Activated T-cell treated with anti-CD3 and anti-CD28 coated beads, Interleukin-2, amount 50 U/mL, for 72 hours (primary cell): ENCODE measurements at places on chromosomes 1 and 21.
A peak's percentile ranks its signal among the peaks of the same experiment; 100 is the strongest.

GRCh38 chr1:237709355-237709754 lies 181.4 kb downstream of the ZP4 start:
- no peak for DNase-seq
- H3K36me3 ChIP-seq, result no peaks in the 10 kb centered on the region
- H3K4me3 ChIP-seq, result no peak overlapping the region
- no peaks in the 10 kb centered on the region for H3K27me3 ChIP-seq
- no peaks in the 10 kb centered on the region for H3K4me1 ChIP-seq

DNA sequence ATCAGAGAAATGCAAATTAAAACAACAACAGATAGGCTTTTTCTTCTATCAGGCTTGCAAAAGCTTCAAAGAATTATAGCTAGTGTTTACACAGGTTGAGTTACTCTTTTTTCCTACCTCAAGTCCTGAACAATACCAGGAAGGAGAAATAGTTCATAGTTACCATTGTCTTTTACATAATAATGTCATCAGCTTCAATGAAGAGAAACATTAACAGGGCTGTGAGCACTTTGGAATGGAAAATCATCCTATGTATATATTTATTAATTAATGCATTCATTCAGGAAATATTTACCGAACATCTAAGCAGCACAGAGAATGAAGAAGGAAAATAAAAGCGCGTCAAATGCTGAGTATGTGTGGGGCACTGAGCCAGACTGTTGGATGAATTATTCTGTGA lies 197.3 kb downstream of the ZBTB18 start:
- no peak overlapping the region for H3K27ac ChIP-seq
- H3K36me3 ChIP-seq, result no peaks in the 10 kb centered on the region
- no peak overlapping the region for H3K4me3 ChIP-seq
- H3K4me1 ChIP-seq, result no peaks in the 10 kb centered on the region
- no peaks in the 10 kb centered on the region for H3K27me3 ChIP-seq
- DNase-seq, result no peak

DNA sequence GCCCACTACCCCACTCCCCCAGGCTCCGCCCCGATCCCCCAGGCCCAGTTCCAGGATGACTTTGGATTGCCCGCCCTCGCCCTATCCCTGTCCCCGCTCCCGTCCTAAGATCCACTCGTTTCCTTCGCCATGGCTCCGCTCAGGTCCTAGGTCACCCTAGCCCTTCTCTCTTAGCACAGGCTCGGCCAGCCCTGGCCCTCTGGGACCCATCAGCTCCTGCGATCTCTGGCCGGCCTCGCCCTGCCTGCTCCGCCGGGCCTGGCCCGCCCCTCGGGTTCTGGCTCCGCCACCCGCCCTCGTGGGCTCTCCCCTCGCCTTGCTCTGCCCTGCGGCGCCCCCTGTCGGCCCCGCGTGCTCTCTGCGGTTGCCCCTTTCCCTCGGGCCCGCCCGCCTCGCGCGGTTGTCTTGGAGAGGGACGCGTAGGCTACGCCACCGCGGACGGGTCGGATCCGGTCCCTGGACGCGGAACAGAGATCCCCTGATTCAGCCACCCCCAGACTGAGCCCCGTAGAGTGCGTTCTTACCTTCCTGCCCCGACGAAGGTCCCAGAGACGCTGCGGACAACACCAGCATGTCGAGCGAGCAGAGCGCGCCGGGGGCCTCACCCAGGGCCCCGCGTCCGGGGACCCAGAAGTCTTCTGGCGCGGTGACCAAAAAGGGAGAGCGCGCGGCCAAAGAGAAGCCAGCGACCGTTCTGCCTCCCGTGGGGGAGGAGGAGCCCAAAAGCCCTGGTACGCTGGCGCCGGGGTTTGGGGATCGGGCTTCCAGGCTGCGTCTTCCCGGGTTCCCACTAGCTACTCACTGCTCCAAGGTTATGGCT lies at the start of gene LRRC71:
Gene LRRC71, plus strand, starts transcription at position 400 of the 820 bp plus-strand sequence. Its CDS starts 172 bp downstream, at position 572.
- peak; percentile 88 for DNase-seq
- peaks cover 11% of the 10 kb centered on the region for H3K4me1 ChIP-seq
- H3K36me3 ChIP-seq, result no peaks in the 10 kb centered on the region
- H3K27me3 ChIP-seq, result peaks cover 67% of the 10 kb centered on the region
- no peak within 1 kb of the TSS for H3K27ac ChIP-seq

DNA sequence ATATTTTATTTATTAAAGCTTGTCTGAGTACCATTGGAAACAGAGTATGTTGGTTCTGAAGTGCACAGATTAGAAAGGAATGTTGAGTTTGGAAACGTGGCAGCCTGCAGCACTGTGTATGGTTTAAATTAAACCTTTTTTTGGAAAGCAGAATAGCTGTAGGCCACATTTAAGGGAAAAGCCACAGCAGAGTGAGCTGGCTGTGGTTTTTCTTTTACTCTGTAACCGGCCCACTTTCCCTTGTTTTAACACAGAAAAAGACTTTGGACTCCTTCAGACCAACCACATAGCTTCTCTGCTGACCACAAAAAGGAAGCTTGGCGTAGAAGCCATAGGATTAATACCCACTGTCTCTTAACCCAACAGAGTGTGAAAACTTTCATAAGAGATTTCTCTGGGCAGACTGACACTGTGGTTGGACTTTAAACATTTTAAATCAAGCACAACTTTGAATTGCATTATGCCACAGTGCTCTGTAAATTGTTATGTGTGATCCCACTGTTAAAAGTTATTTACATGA lies 75.2 kb downstream of the NFIA start:
- no peak overlapping the region for H3K27ac ChIP-seq
- no peak overlapping the region for H3K4me3 ChIP-seq
- H3K36me3 ChIP-seq, result no peaks in the 10 kb centered on the region
- DNase-seq, result no peak
- no peaks in the 10 kb centered on the region for H3K27me3 ChIP-seq
- H3K4me1 ChIP-seq, result peaks cover 36% of the 10 kb centered on the region

- peak overlapping the region; percentile 81 for H3K27ac ChIP-seq
- H3K4me1 ChIP-seq, result peaks cover 40% of the 10 kb centered on the region
- peak overlapping the region; percentile 89 for H3K4me3 ChIP-seq
- peaks cover 7% of the 10 kb centered on the region for H3K36me3 ChIP-seq
- no peak for DNase-seq
- H3K27me3 ChIP-seq, result peaks cover 95% of the 10 kb centered on the region
Measured at GRCh38 chr1:90718411-90719329, 1.6 kb upstream of the BARHL2 start.

- no peak for DNase-seq
- H3K27ac ChIP-seq, result no peak overlapping the region
- no peaks in the 10 kb centered on the region for H3K27me3 ChIP-seq
- peaks cover 44% of the 10 kb centered on the region for H3K36me3 ChIP-seq
- H3K4me1 ChIP-seq, result no peaks in the 10 kb centered on the region
Measured at GRCh38 chr1:35748326-35748725, 21.5 kb downstream of the CLSPN start.

DNA sequence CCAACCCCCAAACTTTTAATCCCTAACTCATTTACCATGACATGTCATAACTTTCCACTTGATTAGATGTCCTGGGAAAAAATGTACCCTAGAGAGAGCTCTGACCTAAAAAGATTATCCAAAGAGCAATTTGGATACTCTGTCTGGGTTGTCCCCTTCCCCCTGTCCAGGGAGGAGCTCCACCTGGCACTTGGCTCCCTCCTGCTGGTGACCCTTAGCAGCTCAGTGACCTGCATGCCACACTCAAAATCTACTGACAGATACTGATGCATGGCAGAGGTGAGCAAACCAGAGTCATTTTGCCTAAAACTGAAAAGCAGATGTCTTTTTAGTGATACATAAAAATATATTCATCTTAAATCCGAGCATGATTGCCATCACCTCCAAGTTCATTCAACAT lies 442.3 kb upstream of the CHRM3 start:
- no peaks in the 10 kb centered on the region for H3K36me3 ChIP-seq
- no peak for DNase-seq
- H3K27ac ChIP-seq, result no peak overlapping the region
- H3K4me1 ChIP-seq, result no peaks in the 10 kb centered on the region
- H3K27me3 ChIP-seq, result no peaks in the 10 kb centered on the region

DNA sequence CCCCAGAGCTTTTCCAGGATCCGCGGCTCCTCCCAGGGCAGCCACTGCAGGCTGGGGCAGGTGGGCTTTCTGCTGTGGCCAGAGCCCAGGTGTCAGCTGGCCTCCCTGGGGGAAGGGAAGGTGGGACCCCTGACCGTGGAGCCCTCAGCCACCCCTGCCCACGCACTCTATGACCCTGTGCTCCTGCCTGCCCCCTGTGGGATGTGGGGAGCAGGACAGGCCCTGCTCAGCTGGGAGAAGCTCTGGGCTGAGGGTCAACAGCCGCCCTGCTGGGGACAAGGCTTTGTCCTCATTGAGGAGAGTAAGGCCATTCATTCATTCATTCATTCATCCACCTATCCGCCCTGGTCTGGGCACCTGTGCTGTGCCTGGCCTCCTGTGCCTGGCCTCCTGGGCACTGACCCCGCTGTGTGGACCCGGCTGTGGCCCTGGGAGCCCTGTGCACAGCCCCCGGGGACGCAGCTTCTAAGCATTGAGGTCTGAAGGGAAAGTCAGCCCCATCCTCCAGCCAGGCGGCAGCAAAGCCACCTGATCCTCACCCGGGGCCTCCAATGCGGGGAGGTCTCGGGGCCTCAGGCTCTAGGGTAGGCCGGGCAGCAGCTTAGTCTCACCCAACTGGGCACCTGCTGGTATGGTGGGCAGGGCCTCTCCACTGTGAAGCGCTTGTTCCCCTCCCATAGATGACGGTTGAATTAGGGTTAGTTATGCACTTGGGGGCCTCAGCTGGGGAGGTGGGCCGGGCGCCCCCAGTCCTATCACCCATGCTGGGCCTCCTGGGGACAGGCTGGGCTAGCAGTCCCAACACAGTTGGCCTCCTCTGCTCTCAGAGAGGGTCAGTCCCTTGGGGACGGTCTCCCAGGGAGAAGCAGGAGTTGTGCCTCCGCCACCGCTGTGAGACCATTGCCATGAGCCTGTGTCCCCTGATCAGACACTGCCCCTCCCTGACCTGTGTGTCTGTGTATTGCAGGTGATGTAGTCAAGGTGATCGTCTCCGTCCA lies 6.0 kb downstream of the TNFRSF14 start:
- H3K4me3 ChIP-seq, result no peak overlapping the region
- no peaks in the 10 kb centered on the region for H3K27me3 ChIP-seq

GRCh38 chr21:14492931-14493330 lies 53.2 kb downstream of the SAMSN1 start:
- no peak overlapping the region for H3K4me3 ChIP-seq
- H3K27me3 ChIP-seq, result no peaks in the 10 kb centered on the region
- no peak for DNase-seq
- H3K36me3 ChIP-seq, result peaks cover 14% of the 10 kb centered on the region

DNA sequence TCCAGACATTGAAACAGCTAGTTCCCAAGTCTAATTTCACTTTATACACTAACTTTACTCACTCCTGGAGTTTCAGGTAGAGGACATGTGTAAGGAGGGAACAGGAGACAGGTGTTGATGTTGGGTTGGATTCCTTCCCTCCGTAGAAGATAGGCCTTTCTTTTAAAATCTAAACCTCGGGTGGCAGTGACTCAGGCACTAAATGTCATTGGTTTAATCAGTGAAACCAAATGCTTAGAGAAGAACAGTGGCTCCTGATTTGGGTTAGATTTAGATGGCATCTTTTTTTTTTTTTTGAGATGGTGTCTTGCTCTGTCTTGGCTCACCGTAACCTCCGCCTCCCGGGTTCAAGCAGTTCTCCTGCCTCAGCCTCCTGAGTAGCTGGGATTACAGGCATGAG lies 7.2 kb downstream of the CAP1 start:
- DNase-seq, result no peak
- H3K4me3 ChIP-seq, result peak overlapping the region; percentile 77
- peak overlapping the region; percentile 97 for H3K27ac ChIP-seq
- no peaks in the 10 kb centered on the region for H3K27me3 ChIP-seq
- peaks cover 94% of the 10 kb centered on the region for H3K4me1 ChIP-seq

DNA sequence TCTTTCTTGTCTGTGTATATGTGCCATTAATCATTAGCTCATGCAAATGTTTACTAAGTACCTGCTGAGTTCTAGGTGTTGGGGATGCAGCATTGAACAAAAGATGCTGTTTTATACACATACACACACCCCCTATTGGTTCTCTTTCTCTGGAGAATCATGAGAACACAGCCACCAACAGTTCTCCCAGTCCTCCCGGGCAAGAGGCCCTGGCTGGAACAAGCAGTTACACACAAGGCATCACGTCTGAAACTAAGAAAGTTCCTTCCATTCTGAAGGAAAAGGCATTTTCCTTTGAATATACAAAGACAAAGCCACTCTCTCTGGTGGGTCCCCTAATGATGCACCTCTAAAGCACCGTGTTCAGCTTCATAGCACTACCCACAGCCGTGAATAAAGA lies 10.8 kb downstream of the CASP9 start:
- H3K4me1 ChIP-seq, result peaks cover 18% of the 10 kb centered on the region
- no peak overlapping the region for H3K27ac ChIP-seq
- peaks cover 4% of the 10 kb centered on the region for H3K36me3 ChIP-seq
- no peak overlapping the region for H3K4me3 ChIP-seq
- DNase-seq, result no peak

DNA sequence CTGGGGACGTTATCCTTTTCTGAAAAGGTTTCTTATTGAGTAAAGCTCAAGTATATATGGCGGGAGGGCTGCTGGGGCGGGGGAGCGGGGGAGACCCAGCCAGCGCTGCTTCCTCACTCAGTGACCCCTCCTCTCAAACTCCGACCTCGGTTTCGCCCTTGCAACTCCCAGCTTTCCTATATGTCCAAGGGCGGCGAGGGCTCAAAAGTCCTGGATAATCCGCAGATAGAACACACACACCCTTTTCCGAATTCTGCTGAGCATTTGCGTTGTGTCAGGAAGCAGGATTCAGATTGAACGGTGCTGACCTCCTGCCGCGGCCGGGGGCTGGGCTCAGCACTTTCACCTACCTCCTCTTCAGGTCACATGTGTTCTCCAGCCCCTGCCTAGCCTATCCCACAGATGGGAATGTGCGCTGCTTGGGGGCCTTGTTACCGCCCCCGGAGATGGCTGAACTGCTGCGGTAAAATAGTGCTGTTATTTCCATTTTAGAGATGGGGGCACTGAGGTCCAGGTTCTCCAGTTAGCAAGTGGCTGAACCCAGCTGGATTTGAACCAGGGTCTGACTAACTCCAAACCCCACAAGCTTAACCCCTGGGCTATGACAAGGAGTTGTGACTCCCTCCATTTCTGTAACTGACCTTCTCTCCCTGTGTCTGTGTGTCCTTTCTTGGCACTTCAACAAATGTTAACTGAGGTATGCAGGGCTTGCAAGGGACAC lies 795 bp upstream of the AHDC1 start:
- peak overlapping the region; percentile 84 for H3K4me3 ChIP-seq
- H3K36me3 ChIP-seq, result no peaks in the 10 kb centered on the region
- H3K27ac ChIP-seq, result no peak overlapping the region

- H3K27ac ChIP-seq, result no peak overlapping the region
- no peaks in the 10 kb centered on the region for H3K27me3 ChIP-seq
- no peak overlapping the region for H3K4me3 ChIP-seq
Measured at GRCh38 chr1:118294875-118295642, 110.0 kb upstream of the SPAG17 start.

GRCh38 chr1:238265866-238266265 lies 375.1 kb upstream of the ZP4 start:
- no peaks in the 10 kb centered on the region for H3K4me1 ChIP-seq
- no peak overlapping the region for H3K4me3 ChIP-seq
- H3K27ac ChIP-seq, result no peak overlapping the region
- DNase-seq, result no peak
